ENCODE measurements at places on chromosomes 12 and 14. TPM values are rescaled to one million over a fixed set of nuclear protein-coding genes. Genes with fewer than 3 reads are reported as not detected.

- H3K36me3 ChIP-seq = peaks cover 3% of the 10 kb centered on the region
- no peak overlapping the region for H3K27ac ChIP-seq
- H3K4me1 ChIP-seq = peaks cover 10% of the 10 kb centered on the region
- no peaks in the 10 kb centered on the region for H3K27me3 ChIP-seq
- DNase-seq = peak; percentile 22
These were observed 104.2 kb upstream of the ABCD2 start for GRCh38 chr12:39723831-39724230.

GRCh38 chr12:76020281-76020680, 11.3 kb downstream of the PHLDA1 start:
- peak overlapping the region; percentile 99 for H3K27ac ChIP-seq
- peak; percentile 94 for DNase-seq
- no peaks in the 10 kb centered on the region for H3K36me3 ChIP-seq

DNA sequence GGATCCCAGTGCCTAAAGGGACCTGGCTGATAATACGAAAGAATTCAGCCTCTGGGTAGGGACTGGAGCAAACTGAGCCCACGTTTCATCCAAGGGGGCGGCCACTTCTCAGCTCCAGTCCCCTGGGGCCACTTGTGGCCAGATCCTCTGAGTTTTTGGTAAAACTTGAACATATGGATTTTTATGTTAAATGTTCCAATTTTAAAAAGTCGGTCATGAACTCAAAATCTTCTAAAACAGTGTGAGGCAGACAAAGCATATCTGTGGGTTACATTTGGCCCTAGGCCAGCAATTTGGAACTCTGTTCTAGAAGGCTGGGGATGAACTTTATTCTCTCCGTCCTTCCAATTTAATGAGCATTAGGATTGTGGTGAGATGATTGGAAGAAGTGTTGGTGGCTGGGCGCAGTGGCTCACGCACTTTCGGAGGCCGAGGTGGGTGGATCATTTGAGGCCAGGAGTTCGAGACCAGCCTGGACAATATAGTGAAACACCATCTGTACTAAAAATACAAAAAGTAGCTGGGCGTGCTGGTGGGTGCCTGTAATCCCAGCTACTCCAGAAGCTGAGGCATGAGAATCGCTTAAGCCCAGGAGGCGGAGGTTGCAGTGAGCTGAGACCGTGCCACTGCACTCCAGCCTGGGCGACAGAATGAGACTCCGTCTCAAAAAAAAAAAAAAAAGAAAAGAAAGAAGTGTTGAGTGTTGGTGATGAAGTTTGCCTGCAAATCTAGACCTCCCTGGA, 3.0 kb upstream of the PPP1CC start:
- no peak overlapping the region for H3K27ac ChIP-seq
- peaks cover 16% of the 10 kb centered on the region for H3K4me1 ChIP-seq
- peaks cover 12% of the 10 kb centered on the region for H3K36me3 ChIP-seq
- H3K4me3 ChIP-seq = no peak overlapping the region

- no peak overlapping the region for H3K27ac ChIP-seq
- H3K4me1 ChIP-seq = no peaks in the 10 kb centered on the region
- H3K27me3 ChIP-seq = peaks cover 3% of the 10 kb centered on the region
- no peaks in the 10 kb centered on the region for H3K36me3 ChIP-seq
- H3K4me3 ChIP-seq = no peak overlapping the region
- DNase-seq = no peak
These were observed 65.1 kb upstream of the PZP start for GRCh38 chr12:9273276-9273675.

- no peaks in the 10 kb centered on the region for H3K36me3 ChIP-seq
- peak overlapping the region; percentile 91 for H3K4me3 ChIP-seq
- peak; percentile 68 for DNase-seq
- H3K27me3 ChIP-seq = no peaks in the 10 kb centered on the region
- peak overlapping the region; percentile 74 for H3K27ac ChIP-seq
- peaks cover 35% of the 10 kb centered on the region for H3K4me1 ChIP-seq
These were observed 783 bp downstream of the CORO1C start for GRCh38 chr12:108730365-108731104.

DNA sequence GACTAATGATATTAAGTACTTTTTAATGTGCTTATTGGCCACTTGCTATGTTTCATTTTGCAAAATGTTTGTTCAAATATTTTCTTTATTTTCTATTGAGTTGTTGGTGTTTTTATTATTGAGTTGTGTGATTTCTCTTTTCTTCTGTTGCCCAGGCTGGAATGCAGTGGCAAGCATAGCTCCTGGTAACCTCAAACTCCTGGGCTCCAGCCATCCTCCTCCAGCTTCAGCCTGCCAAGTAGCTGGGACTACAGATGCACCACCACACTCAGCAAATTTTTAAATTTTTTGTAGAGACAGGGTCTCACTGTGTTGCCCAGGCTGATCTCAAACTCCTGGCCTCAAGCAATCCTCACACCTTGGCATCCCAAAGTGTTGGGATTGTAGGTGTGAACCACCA, 199.2 kb downstream of the NOVA1 start:
- no peak for DNase-seq
- H3K27me3 ChIP-seq = no peaks in the 10 kb centered on the region

- H3K27me3 ChIP-seq = no peaks in the 10 kb centered on the region
- H3K4me3 ChIP-seq = no peak overlapping the region
- H3K4me1 ChIP-seq = no peaks in the 10 kb centered on the region
- H3K36me3 ChIP-seq = no peaks in the 10 kb centered on the region
- no peak for DNase-seq
These were observed 485.6 kb upstream of the TMEM132C start for GRCh38 chr12:127781336-127781735.

DNA sequence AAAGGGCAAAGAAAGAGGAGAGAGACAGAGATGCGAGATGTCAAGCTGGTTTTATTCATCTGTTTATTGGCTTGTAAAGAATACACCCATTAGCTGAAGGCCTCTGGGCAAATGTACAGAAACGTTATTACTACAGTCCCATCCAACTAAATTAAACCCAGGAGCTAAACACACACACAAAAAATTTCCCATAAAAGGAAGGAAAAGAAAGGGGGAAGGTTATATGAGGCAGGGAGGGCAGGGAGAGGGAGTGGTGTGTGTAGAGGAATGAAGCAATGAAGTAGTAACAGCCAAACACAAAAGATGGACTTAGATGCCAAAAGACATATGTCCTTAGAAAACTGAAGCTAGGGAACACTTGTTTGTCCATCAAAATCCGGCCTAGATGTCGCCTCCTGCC, 3.1 kb upstream of the MFAP5 start:
- no peak overlapping the region for H3K4me3 ChIP-seq
- H3K27ac ChIP-seq = no peak overlapping the region
- no peaks in the 10 kb centered on the region for H3K4me1 ChIP-seq
- H3K36me3 ChIP-seq = no peaks in the 10 kb centered on the region
- DNase-seq = no peak
- peaks cover 5% of the 10 kb centered on the region for H3K27me3 ChIP-seq

DNA sequence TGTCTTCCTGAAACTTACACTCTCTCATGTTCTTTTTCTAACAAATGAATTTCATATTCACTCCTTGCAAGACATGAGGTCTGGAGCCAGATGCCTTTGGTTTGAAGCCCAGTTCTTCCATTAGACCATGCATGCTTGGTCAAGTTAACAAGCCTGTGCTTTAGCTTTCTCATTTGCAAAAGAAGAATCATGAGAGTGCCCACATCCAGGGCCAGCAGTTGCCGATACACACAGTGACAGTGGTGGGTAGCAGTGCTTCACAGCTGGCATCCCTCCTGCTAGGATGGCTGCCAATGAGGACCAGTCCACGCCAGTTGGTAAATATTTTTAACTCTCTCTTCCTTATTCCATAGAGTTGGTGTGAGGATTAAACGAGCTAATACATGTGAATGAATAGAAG, 163.1 kb downstream of the PHLDA1 start:
- no peak overlapping the region for H3K4me3 ChIP-seq
- H3K27ac ChIP-seq = no peak overlapping the region
- H3K4me1 ChIP-seq = no peaks in the 10 kb centered on the region
- peaks cover 6% of the 10 kb centered on the region for H3K27me3 ChIP-seq
- no peak for DNase-seq

DNA sequence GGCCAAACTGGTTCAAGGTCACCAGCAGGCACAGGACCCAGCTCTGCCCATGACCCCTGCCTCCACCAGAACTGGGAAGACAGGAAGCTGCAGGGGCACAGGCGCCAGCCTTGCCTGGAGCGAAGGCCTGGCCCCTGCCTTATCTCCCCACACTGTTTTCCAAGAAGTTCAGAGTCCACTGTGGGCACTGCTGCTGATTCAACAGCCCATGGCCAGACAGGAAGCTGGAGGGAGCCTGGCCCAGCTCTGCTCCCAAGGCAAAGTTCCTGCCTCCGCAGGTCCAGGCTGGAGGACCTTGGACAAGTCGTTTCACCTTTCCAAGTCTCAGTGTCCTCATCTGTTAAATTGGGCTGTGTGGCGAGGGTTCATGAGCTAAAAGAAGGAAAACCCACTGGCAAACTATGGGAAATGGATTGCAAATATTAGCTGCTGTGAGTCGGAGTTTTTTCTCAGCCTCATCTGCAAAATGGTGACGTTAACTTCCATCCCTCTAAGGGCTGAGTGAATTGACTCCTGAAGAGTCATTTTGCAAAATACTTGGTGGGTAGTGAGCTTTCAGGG, 1.2 kb downstream of the PHETA1 start:
- peak overlapping the region; percentile 64 for H3K4me3 ChIP-seq
- DNase-seq = no peak
- H3K27me3 ChIP-seq = no peaks in the 10 kb centered on the region

GRCh38 chr12:39626033-39626814, 6.6 kb upstream of the ABCD2 start:
- H3K4me3 ChIP-seq = no peak overlapping the region
- peaks cover 56% of the 10 kb centered on the region for H3K4me1 ChIP-seq
- no peaks in the 10 kb centered on the region for H3K27me3 ChIP-seq
- H3K27ac ChIP-seq = peak overlapping the region; percentile 46

GRCh38 chr12:25151476-25151875, 43.5 kb downstream of the DNAI7 start:
- no peaks in the 10 kb centered on the region for H3K27me3 ChIP-seq
- DNase-seq = no peak
- H3K36me3 ChIP-seq = no peaks in the 10 kb centered on the region
- H3K4me3 ChIP-seq = no peak overlapping the region

DNA sequence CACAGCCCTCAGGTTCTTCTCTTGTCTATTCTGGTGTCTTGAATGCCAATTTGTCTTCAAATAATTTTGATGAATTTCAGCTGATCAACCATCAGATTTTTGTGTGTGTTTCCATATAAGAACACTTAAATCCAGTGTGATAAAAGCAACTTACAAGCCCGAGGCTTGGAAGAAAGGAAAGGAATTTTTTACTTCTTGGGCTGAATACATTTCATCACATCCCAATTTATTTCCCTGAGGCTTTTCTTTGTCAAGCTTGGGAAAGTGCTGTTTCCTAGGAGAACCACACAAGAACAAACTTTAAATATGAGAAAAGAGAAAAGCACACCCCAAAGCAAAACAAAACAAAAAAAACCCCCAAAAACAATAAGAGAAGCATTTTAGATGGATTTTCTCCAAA, 26.6 kb downstream of the GPRC5D start:
- DNase-seq = no peak
- H3K4me1 ChIP-seq = no peaks in the 10 kb centered on the region
- peaks cover 3% of the 10 kb centered on the region for H3K27me3 ChIP-seq
- H3K27ac ChIP-seq = no peak overlapping the region
- H3K4me3 ChIP-seq = no peak overlapping the region
- no peaks in the 10 kb centered on the region for H3K36me3 ChIP-seq

DNA sequence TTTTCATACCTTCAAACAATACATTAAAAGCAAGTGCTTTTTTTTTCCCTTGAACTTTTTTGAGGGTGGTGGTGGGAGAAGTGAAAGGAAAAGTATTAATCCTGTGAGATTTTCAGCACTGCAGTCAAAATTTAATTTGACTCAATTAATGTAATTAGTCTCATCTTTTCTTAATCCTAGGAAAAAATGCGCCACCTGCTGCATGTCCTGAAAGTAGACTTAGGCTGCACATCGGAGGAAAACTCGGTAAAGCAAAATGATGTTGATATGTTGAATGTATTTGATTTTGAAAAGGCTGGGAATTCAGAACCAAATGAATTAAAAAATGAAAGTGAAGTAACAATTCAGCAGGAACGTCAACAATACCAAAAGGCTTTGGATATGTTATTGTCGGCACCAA, 52.2 kb downstream of the SPATA7 start:
- no peaks in the 10 kb centered on the region for H3K27me3 ChIP-seq
- H3K4me1 ChIP-seq = no peaks in the 10 kb centered on the region
- peaks cover 3% of the 10 kb centered on the region for H3K36me3 ChIP-seq
- no peak overlapping the region for H3K4me3 ChIP-seq
- no peak overlapping the region for H3K27ac ChIP-seq

DNA sequence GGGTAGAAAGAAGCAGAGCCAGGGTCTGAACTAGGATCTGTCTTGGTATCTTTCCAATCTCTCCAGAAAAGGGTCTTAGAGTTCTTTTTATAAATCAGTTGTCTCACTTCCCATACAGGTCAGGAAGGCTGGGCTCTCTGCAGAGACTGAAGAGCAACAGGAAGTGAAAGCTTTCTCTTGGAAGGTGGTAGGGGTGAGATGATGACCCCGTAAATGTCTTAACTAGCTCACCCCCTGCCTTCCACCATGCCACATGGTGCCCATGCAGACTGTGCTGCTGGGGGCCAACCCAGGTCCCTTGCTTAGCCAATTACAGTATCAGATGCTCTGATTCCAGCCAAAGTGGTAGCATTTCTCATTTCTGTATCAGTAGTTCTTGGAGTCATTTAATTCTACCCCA, 17.6 kb upstream of the RASSF8 start:
- peaks cover 1% of the 10 kb centered on the region for H3K27me3 ChIP-seq
- no peak overlapping the region for H3K4me3 ChIP-seq
- H3K27ac ChIP-seq = no peak overlapping the region
- no peaks in the 10 kb centered on the region for H3K36me3 ChIP-seq

DNA sequence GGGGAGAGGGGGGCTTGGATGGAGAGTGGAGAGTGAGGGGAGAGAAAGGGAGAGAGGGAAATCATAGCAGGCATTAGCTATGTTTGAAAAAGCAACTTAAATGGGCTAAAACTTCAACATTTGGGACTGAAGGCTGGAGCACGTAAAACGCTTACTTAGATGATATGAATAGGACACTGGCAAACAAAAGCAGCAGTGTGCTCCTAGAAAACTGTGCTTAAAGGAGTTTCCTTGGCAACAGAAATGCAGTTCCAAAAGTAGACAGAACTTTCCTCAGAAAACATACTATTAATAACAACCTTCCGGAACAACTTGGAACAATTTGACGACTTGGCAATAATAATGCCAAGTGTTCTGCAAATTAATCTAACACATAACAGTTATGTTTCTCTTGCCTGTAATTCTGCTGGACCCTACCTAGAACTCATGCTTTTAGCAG, 235.5 kb upstream of the NPAS3 start:
- H3K27me3 ChIP-seq = no peaks in the 10 kb centered on the region
- no peak for DNase-seq
- H3K27ac ChIP-seq = no peak overlapping the region
- peaks cover 7% of the 10 kb centered on the region for H3K4me1 ChIP-seq
- no peaks in the 10 kb centered on the region for H3K36me3 ChIP-seq
- H3K4me3 ChIP-seq = no peak overlapping the region

- H3K36me3 ChIP-seq = no peaks in the 10 kb centered on the region
- no peaks in the 10 kb centered on the region for H3K27me3 ChIP-seq
- DNase-seq = peak; percentile 58
- no peaks in the 10 kb centered on the region for H3K4me1 ChIP-seq
- H3K4me3 ChIP-seq = no peak overlapping the region
These were observed 70.1 kb downstream of the PHETA1 start for GRCh38 chr12:111298582-111299436.

GRCh38 chr12:46608431-46609272, 217.1 kb downstream of the SLC38A4 start:
- H3K27ac ChIP-seq = no peak overlapping the region
- no peak for DNase-seq
- no peaks in the 10 kb centered on the region for H3K27me3 ChIP-seq
- no peak overlapping the region for H3K4me3 ChIP-seq
- H3K36me3 ChIP-seq = peaks cover 9% of the 10 kb centered on the region

LIMA1 gene
- total RNA-seq = 117 TPM

CD27 gene
- total RNA-seq = 36.5 TPM

SLC24A4 gene
- not detected for total RNA-seq

DCP1B gene
- 13.1 TPM for total RNA-seq

PLEKHG7 gene
- total RNA-seq = not detected

NTF3 gene
- total RNA-seq = not detected

MEG3 gene
- not detected for total RNA-seq

PROX2 gene
- 0.33 TPM for total RNA-seq
